ENCODE measurements at places on chromosomes 16 and 17. TPM values are rescaled to one million over a fixed set of nuclear protein-coding genes. Genes with fewer than 3 reads are reported as not detected.

Gene ATP6V0A1
- total RNA-seq: 44.5 TPM

Gene CACNG3
- total RNA-seq: not detected

Gene CCL17
- not detected for total RNA-seq

Gene PRAC1
- total RNA-seq: not detected

Gene GCGR
- total RNA-seq: 0.43 TPM

Gene LDAF1
- 18.1 TPM for total RNA-seq

Gene AOC3
- total RNA-seq: 0.97 TPM

Gene CBX2
- total RNA-seq: 18.9 TPM

Gene OTOP3
- total RNA-seq: not detected

Gene EPN3
- total RNA-seq: 0.16 TPM

Gene SRSF1
- 263 TPM for total RNA-seq

Gene PRSS53
- total RNA-seq: 0.78 TPM

Gene ADAM11
- 1.9 TPM for total RNA-seq

Gene KRT17
- total RNA-seq: 1.2 TPM

Gene ODF4
- not detected for total RNA-seq

Gene TMEM92
- total RNA-seq: 26.6 TPM

Gene KRTAP17-1
- not detected for total RNA-seq

Gene HS3ST2
- not detected for total RNA-seq

Data from A549 treated with CpdA at 1 μM for 4 hours (cell line).